ENCODE measurements at places on chromosomes 5 and 9. TPM values are rescaled to one million over a fixed set of nuclear protein-coding genes. Genes with fewer than 3 reads are reported as not detected.
A peak's percentile ranks its signal among the peaks of the same experiment; 100 is the strongest.

- DNase-seq: peak; percentile 15
Measured at GRCh38 chr5:476102-476813, 33.3 kb downstream of the EXOC3 start.

DNA sequence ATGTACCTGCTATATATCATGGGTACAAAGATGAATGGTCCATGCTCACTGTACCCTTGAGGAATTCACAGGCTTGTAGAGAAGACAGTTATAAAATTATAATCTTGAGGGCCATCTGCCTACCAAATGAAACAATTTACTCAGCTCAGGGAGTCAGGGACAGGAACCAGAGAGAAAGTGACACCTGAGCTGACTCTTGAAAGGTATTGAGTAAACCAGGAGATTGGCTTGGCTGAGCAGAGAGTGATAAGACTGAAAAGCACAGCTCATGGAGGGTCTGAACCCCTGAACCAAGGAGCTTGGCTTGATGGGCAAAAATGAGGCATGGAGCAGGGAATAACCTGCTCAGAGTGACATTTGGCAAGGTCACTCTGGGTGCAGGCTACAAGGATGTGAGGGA, 147.3 kb downstream of the FAM114A2 start:
- no peak for DNase-seq

COL15A1 gene
- total RNA-seq: 25.1 TPM

GCNT4 gene
- 2.5 TPM for total RNA-seq

EGFLAM gene
- 0.08 TPM for total RNA-seq

DNA sequence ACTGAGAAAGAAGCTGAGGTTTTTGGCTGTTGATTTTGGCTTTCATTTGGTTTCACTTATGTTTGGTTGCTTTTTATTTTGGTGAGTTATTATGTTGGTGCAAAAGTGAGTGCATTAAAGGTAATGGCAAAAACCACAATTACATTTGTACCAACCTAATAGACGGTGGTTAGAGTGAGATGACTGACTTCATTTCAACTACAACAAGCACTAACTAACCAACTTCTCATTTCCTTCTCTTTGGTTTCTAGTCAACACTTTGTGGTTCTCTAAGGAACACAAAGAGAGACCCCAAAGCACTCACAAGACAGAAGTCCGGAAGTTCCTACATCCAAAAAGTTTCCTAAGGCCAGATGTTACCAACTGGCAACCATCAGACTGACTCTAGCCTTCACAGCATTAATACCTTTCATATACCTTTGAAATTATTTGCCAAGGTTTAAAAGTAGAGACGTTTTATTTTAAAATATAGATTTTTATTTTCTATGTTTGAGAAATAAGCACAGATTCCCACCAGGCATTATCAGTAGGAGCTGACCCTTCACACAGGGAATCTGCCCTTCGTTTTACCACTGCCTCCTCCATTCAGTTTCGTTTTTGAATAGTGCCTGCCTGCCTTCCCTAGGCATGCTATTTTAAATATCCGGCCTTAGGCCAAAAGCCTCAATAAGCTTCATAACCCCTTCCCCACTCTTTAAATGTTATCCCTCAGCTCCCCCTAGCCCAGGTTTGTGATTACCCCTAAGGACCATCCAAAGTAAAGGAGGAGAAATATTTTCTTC, 301.1 kb upstream of the PTGER4 start:
- DNase-seq: no peak

DNA sequence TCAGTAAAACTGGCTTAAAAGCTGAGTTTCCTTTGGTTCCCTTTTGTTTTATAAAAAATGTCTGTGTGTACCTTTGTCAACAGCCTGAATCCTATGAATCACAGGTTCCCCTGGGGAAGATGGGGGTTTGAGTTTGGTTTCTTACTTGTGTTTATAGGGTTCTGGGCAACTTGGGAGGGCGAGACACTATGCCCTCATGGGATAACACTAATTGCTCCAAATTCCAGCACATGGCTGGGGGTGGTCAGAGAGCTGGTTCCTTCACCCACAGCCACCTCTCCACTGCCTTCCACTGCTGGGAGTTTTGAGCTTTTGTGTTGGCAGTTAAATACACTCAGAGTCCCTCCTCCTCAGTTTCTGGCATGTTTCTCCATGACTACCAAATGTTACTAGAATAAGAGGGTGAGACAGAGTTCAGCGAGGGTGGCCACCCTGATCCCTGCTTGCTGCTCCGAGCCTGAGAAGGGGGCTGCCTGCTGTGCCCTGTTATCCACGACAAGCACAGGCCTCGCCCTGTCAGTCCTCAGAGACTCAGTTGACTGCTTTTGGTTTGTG, 83.0 kb upstream of the EPB41L4B start:
- DNase-seq: peak; percentile 7

GRCh38 chr9:104836767-104837166, 72.8 kb downstream of the NIPSNAP3B start:
- no peak for DNase-seq

S1PR3 gene
- total RNA-seq: 12.8 TPM

DNA sequence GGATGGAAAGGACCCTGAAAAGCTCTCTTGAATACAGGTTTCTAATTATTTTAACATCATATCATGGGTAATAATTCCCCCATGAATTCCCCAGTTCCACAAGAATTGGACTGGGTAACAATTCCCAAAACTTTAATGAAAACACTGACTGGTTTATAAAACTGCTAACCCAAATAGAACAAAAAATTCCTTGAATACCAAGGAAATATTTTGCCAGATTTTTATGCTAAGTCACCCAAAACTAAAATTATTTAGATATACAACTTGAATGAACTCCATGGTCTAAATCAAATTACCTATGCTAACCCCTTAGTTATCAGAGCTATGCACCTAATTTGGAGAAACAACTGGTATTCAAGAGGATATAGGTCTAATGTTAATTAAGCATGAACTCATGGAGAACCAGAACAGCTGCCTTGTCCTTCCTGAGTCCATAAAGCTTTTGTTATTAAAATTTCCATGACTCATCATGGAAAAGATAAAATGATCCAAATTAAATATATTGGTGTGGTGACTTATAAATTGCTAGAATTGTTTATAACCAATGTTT, 164.9 kb upstream of the TUT7 start:
- peak; percentile 53 for DNase-seq

DNA sequence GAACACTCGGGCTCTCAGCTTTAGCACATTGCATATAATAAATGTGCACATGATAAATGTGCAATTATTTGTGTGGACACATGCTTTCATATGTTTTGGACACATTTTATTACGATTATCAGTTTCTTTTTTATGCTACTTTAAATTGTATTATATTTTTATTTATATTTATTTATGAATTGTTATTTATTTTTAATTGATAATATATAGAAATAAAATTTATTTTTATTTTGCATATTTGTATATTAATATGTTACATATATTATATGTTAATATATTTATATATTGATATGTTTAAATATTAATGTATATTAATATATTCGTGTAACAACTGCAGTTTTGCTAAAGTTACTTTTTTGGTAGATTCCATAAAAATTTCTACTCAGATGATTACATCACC, 454.8 kb upstream of the CDH10 start:
- DNase-seq: no peak

DNA sequence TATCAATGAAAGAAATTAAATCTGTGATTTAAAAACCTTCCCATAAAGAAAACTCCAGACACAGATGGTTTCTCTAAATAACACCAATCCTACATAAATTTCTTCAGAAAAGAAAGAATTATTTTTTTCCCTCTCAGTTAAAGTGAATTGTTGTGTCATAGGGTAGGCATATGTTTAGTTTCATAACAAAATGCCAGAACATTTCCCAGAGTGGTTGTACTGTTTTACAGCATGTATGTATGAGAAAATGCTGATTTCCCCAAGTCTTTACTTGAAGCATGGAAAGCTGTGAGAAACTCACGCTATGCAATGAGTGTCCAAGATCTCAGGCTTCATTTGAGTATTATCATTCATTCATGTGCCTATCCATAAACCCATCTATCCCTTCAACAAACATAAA, 582.5 kb downstream of the ELAVL2 start:
- DNase-seq: no peak

BRINP1 gene
- 5.8 TPM for total RNA-seq

DNA sequence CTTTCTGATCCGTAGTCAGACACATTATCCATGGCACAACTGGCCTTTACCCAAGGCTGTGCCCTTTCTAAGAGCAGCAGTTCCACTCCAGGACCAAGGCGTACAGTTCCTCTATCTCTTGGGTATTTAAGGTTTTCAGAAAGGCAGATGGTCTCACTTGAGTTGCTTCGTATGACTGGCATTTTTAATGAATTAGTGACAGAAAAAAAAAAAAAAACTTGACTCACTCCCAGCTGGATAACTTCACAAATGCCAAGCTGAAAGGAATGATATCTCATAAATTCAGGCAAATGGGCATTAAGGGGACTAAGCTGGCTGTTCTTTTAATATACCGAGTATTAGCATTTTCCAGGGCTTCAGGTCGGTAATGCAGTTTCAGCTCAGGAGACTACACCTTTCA, 60.7 kb downstream of the SLC24A2 start:
- DNase-seq: no peak

HIGD2A gene
- total RNA-seq: 23.2 TPM

DNA sequence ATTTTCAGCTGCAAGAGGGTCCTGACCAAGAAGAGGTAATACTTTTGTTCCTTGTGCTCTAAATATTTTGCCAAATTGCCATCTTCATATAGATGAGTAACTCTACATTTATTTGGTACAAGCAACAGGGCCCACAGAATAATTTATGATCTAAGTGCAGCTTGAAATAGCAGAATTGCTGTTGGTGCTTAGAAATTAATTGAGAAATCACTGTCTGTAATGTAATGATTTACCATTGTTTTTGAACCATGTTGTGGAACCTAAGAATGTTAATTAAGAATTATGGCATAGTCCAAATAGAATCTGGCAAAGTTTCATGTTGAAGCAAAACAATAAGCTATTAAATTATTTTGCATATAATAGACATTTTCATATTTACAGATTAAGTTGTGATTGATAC, 44.8 kb upstream of the NUDT12 start:
- no peak for DNase-seq

DNA sequence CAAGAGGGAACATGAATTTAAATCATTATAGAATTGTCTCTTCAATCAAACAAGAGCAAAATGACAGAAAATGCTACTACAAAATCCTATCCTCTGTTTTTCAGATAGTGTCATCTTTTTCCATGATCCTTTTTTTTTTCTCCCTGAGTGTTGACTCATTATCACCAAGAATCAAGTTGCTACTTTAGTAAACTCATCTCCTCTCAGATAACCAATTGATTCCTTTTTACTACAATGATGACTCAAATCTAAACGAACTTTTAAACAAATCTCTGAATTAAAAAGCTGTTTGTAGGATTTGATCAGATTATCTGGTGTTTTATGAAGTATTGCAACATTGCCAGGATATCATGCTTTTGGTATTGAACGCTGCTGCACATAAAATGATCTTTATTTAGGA, 23.9 kb upstream of the IL7R start:
- no peak for DNase-seq

DNA sequence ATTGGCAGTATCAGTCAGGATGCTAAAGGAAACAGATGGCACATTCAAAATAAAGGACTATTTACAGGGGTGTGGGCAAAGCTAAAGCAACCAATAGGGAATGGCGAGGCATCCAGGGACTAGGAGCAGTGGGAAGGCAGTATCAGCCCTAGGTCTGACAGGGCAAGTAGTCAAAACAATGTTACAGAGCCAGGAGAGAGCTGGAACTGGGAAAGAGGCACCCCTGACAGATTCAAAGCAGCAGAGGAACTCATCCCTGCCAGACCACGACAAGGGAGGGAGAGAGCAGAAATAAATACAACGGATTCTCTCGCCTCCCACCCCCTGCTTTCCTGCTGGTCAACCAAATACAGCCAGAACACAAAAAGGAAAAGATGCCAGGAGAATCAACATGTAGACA, 371.5 kb downstream of the NR2F1-AS1 start:
- DNase-seq: no peak

DNA sequence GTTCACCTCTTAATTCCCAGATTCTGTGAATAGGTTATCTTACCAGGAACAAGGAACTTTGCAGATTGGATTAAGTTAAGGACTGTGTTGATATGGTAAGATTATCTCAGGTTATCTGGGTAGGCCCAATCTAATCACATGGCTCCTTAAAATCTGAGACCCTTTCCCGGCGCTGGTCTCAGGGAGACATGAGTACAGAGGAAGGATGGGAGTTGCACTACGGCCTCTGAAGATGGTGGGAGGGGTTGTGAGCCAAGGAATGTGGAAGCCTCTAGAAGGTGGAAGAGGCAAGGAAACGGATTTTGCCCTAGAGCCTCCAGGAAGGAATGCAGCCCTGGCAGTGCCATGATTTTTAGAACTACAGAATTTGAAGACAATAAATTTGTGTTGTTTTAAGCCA, 95.1 kb downstream of the AK8 start:
- no peak for DNase-seq

PRPF4 gene
- 25.9 TPM for total RNA-seq

GRCh38 chr5:61306531-61307131, 25.4 kb upstream of the ZSWIM6 start:
- peak; percentile 84 for DNase-seq

OGN gene
- 140 TPM for total RNA-seq

LCN10 gene
- total RNA-seq: not detected

GRCh38 chr9:127450243-127450760, 904 bp downstream of the RPL12 start:
- peak; percentile 55 for DNase-seq

PCDHB16 gene
- 0.25 TPM for total RNA-seq

RAB14 gene
- total RNA-seq: 24.0 TPM

DNA sequence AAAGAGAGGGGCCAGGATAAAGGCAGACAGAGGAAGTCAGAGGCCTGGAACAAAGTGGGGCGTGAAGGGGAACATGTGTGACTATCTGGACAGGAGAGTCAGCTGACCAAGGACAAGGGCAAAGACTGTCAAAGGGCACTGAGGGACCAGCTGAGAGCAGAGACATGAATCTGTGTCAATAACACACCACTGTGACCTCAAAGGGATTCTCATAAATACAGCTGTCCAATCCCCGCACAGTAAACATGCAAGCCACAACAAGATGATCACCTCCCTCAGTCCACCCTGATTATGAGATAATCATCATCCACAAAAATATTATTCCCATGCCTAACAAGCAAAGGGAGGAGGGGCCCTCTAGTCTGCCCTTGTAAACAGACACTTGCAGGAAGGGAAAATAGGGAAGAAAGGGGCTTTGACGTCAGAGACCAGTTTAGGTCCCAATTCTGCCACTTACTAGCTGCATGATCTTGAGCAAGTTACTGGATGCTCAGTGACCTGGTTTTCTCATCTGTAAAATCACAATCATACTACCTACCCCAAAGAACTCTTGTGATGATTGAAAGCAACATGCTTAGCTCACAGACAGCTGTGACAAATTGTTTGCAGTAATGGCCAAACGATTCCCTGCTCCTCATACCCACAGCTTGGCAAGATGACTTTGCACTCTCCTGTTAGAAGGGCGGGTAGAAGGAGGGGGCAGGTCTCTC, 41.8 kb downstream of the RAPGEF1 start:
- DNase-seq: no peak

NME5 gene
- 6.0 TPM for total RNA-seq

CDC25C gene
- 8.9 TPM for total RNA-seq

DNA sequence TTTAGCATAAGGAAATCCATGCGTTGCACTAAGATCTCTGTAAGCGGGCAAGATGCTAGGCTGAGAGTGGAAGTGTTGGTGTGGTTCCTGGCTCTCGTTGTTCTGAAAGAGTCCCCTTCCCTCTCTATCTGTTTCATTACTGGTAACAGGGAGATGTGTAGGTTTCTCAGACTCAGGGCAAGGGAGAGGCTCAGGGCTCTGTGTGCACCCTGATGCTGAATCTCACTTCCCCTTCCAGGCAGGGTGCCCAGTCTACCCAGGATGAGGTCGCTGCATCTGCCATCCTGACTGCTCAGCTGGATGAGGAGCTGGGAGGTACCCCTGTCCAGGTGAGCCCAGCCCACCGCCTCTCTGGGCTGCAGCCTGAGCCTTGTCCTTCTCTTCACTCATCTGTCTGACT, 45.7 kb downstream of the STOM start:
- DNase-seq: no peak

All from fibroblast of the aortic adventitia (primary cell).